Activated effector memory CD4-positive, alpha-beta T cell treated with anti-CD3 and anti-CD28 coated beads, Interleukin-2, amount 50 U/mL, for 16 hours (primary cell): ENCODE measurements at places on chromosomes 2 and 18.

GRCh38 chr2:19747310-19748072 is 154.3 kb downstream of the TTC32 start:
- DNase-seq, result no peak

DNA sequence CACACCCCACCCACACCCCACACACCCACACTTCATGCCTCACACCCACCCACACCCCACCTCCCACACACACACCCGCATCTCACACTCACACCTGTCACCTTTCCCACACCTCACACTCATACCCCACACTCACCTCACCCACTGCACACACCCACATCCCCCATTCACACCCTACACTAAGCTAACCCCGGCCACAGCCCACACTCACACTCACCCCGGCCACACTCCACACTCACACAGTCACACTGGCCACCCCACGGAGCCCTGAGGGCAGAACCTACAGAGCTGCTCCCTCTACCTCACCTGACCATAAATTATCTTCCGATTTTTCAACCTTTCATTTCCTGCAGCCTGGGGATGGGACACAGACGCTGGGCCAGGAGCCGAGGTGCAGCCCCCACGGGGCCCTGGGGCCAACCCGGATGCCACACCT is 241.3 kb downstream of the HDAC4 start:
- DNase-seq, result peak; percentile 31

DNA sequence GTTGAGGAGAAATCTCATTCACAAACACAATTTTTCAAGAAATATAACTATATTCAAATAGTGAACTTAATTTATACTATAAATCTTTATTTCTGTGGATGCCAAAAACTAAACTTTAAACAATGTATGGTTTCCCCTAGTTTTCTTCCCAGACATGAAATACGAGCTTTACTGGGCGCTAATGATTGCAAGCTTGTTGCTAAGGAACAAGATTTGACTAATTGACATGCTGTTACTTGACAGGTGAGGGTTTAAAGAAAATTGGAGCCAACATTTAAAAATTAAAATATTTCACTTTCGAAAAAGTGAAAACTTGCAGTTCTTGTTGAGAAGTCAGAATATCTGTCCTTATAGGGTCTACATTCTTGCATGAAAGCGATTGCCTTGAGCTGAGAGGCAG is 381.0 kb downstream of the MEIS1 start:
- no peak for DNase-seq

DNA sequence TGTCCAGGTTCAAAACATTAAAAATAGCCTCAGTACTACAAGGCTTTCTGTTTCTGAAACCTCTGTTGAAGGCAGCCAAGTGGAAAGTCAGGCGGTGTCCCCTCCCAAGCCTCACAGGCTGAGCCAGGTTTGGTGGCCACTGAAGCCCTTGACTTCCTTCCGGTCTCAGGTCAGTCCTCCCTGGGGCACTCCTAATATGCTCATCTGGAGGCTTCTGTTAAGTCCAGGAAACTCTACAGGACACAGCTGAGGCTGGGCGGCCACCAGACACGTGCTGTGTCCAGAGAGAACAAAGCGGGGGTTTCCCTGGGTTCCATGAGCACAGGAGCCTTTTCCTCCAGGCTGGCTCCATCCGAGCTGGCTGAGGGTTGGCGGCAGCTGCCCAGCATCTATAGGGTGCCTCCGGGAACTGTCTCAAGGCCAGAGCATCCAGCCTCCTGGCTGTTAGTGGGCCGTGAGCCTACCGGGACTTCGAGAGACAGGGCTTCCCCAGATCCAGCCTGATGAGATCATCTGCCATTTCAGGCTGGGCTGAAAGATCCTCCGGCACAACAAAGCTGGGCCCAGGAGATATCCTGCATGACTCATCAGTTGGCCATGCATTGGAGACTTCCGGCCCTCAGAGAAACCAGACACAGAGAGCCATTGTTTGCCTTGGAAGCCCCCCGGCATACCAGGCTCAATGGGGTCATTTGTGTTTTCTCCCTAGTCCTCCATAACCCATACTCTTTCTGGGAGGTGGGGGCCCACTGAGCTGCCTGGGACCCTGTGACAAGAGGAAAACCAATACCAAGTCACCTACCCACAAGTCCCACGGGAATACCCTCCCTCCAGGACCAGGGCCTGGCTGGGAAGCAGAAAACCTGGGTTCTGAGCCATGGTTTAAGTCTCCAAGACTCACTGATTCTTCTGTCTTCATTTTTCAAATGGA is 71.7 kb downstream of the HS1BP3 start:
- no peak for DNase-seq

DNA sequence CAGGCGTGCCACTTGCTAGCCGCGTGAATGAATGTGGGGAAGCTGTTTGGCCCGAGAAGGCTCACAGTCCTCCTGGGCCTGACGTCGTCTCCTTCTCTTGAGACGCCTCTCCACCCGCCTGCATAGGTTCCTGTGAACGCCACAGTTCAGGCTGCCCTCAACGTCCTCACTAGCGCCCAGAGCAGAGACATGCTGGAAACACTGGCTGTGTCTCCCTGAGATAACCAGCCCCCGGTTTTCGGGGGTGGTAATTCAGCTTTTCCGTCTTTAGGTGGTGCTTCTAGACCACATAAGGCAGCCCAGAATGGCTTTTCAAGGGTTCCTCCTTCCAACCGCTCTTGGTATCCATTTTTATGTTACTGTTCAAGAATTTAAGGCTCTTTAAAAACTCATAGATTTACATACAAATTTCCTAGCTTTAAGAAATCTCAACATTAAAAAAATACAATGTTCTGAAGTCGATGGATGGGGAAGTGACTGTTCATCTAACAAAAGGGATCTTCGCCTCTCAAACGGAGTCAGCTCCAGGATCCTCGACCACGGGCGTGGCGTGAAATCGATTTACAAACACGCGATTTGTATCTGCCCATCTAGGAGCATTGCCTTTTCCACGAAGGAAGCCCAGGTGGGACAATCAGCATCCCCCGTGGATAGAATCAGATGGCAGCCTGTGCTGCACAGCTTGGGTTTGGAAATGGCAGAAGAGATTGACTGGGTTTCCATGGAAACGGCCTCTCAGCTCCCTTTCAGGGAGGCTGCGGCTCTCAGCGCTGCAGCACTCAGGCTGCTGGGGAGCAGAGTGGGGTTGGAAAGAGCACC is 110.6 kb upstream of the PXDN start:
- no peak for DNase-seq

DNA sequence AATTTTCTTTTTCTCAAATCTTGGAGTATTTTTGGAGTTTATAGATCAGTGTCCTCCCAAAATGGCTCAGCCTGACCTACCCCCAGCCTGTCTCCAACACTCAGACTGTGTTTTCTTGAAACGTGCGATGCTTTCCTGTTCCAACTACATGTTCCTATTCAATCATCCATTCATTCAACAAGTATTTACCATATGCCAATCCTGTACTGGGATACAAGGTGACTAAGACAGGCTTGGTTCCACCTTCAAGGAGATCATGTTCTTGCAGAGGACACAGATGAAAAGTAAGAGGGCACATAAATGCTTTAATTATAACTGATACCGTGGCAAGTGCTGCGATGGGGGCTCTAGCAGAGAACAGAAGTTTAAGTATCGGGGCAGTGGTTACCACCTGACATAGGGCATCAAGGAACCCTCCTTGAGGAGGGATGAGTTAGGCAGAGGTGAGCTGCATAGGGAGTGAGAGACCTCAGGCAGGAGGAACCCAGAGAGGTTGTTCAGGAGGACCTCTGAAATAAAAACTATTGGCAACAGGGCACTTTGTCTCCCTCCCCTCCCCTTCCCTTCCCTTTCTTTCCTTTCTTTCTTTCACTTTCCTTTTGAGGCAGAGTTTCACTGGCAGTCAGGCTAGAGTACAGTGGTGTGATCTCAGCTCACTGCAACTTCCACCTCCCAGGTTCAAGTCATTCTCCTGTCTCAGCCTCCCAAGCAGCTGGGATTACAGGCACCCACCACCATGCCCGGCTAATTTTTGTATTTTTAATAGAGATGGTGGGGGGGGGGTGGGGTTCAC is 469.0 kb downstream of the EPHA4 start:
- no peak for DNase-seq

DNA sequence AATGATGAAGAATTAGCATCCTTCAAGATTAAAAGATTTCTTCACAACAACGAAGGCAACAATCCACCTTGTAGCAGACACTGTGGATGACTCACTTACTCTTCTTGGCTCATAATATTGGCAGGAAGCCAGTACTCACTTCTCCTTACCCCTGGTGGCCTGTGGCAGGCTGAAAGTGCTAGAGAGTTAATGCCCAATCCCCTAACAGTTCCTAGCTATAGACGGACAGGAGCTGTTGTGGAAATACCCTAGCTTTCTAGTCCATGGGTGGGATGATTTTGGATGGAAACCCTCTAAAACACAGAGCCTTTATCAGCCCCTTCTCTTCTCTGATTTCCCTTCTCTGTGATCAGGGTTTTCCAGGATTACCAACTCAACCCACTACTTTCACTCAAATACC is 128.6 kb upstream of the NYAP2 start:
- DNase-seq, result no peak
